ENCODE measurements at places on chromosomes 4 and X. TPM values are rescaled to one million over a fixed set of nuclear protein-coding genes. Genes with fewer than 3 reads are reported as not detected.

DNA sequence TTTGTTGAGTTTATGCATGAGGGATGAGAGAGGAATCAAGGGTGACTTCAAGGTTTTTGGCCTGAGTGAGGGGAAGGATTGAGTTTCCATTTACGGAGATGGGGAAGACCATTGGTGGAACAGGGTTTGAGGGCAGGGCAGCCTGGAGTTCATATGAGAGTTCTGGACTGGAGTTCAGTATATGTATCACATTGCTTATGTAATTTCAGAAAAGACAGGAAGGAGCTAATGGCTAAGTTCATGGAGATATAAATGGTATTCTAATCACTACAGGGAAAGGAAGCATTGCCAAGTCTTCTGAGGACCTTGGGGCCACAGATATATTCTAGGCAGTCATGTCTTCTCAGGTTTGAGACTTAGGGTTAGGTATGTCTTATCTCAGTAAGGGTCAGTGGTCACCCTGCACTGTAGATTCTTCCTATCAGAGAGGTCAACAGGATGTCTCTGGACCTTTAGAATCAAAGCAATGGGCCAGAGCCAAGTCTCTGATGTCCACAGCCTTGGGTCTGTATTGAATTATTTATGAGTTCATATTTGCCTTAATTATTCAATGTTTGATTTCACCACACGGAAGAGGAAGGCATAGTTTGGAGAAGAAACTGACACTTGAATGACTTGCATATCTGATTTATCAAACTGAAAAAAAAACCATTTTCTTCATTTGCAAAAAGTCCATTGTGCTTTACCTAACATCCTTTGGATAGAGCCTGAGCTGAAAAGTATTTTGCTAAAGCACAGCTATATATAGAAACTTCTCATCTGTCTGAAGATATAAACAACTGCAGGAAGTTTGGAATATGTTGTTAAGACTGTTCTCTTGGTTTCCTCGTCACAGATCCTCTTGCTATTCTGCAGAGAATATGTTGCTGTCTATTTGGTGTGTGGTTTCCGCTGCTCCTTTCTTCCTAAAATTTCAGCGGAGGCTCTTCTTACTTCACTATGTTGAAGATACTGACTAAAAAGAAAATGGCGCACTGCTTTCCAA lies 139.5 kb downstream of the PDGFRA start:
- H3K4me1 ChIP-seq = no peaks in the 10 kb centered on the region
- peaks cover 7% of the 10 kb centered on the region for H3K27me3 ChIP-seq
- no peak overlapping the region for H3K4me3 ChIP-seq
- H3K36me3 ChIP-seq = no peaks in the 10 kb centered on the region

DNA sequence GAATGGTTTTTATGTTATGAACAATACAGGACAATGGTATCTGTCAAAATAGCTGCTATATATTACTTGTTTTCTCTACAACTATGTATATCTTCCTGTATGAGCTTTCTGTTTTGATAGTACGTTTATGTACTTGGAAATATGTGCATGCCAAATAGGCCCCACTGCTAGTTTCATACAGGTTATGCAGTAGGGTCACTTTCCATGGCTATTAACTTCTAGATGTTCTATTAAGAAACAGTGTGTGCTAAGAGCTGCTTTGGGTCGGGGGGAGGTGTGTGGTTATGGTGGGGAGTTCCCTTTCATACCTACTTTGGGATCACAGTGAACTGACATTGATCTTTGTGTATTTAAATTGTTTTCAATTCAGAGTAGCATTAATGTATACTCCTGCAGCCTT lies 30.9 kb downstream of the RBPJ start:
- H3K36me3 ChIP-seq = no peaks in the 10 kb centered on the region
- no peaks in the 10 kb centered on the region for H3K27me3 ChIP-seq
- no peak for DNase-seq
- H3K4me1 ChIP-seq = no peaks in the 10 kb centered on the region

DNA sequence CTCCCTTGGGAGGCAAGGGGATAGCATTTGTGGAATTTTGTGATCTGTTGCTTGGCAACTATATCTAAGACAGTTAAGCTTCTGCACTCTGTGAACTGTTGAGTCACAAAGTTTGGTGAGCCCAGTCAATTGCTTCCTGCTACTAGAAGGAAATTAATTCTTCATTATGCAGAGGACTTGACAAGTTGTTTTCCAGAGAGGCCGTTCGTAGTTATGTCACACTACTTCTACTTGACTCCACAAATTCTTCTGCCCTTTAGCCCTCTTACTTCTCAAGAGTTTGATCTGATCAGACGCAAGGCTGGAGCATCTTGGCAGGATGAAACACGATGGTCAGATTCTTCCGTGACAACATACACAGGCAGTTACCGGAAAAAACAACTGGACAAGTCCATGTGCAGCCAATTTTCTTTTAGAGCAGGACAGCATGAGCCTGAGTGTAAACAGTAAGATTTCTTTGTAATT lies at the start of gene C4orf51:
Gene C4orf51 (plus strand): TSS at position 156 of the 465 bp plus-strand sequence. CDS start 58 bp downstream, at position 214.
- no peaks in the 10 kb centered on the region for H3K36me3 ChIP-seq
- no peak for DNase-seq
- H3K4me3 ChIP-seq = no peak within 1 kb of the TSS
- no peaks in the 10 kb centered on the region for H3K27me3 ChIP-seq
- H3K27ac ChIP-seq = no peak within 1 kb of the TSS

MAP9 gene
- 1.0 TPM for polyA plus RNA-seq

Data from liver (tissue), 10 donors.